NCI-H446 (cell line): ENCODE measurements at places on chromosomes 6 and 20.
A peak's percentile ranks its signal among the peaks of the same experiment; 100 is the strongest.

- DNase-seq, result no peak
Observed at GRCh38 chr20:57756921-57757320, 47.1 kb upstream of the PMEPA1 start.

DNA sequence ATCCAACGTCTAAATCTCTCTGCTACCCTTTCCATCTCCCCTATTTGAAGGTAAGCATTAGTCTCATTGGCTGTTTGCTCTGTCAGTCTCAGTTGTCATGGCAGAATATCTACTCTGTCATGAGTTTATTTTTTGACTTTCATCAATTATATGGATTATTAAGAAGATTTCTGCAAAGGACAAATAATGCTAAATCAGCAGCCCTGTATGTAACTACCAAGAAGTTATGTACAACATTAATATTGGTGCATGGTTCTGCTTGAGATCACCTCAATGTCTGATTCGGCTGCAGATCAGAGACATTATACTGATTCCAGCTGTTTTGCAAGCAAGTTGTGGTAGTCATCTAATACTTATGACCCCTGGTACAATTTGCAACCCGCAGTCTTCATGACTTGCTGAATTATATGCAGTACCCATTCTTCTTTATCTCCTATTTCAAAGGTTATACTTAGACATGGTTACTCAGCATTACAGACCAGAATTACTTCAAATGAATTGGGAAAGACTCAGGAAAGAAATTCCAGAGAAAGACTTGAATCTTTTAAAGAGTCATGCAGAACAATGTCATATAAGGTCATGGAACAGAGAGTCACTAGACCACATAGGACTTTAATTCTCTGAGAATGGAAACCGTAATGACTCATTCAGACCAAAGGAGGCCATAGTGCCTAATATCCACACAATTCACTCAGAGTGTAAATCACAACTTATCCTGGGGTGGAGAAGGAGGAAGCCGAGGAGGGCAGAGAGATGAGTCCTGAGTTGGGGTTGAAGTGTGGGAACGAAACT is 201.4 kb downstream of the IBTK start:
- DNase-seq, result no peak

DNA sequence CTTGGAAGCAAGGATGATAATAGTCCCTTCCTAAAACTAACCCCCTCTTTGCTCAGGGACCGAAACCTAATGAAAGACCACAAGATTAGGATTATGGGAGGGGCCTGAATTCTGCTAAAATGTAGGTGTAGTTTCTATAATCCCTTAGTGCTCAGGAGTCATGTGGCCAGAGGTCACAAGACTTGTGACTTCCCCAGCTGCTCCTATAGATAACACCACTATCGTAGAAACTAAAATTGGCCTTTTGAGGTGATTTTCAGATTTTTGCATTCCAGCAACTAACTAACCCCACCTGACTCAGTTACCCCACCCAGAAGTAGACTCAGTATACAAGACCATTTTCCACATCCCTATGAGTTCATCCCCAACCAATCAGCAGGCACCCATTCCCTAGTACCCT is 42.1 kb downstream of the MDN1 start:
- no peak for DNase-seq

GRCh38 chr6:134318236-134318973 is 493 bp upstream of the SGK1 start:
- DNase-seq, result no peak

DNA sequence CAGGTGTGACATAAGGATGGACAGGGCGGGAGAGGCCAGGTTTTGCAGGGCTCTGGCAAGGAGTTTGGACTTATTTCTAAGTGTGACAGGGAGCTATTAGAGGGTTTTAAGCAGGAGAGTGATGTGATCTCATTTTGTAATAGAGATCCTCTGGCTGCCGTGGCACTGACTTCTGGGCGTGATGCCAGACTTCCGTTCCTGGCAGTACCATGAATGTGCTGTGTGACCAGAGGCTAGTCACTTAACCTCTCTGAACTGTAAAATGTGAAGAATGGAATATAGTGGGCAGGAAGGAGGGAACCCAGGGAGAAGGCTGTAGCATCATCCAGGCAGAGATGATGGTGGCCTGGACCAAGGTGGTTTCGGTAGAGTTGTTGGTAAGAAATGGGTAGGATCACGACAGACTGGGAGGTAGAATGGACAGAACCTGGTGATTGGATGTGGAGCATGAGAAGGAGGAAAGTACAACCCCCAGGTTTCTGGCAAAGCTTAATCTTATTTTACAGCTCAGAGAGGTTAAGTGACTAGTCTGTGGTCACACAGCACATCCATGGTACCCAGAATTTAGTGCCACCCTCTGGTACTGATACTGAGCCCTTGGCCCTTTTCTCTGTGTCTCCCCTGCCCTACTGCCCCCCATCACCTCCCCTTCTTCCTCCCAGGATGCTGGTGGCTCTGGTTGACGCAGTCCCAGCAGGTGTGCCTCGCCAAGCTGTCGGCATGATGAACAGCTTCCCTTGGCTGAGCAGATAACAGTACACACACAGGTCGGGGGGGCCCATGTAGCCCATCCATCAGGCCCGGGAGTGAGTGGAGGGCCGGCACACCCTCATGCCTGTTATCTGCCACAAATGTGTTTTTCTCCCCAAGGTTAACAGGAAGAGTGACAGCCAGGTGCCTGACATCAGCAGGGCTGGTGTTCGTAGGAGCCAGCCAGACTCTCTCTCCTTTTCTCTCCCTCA is 52.9 kb upstream of the CTNNBL1 start:
- peak; percentile 36 for DNase-seq
